ENCODE measurements at places on chromosomes 12 and 14.
A peak's percentile ranks its signal among the peaks of the same experiment; 100 is the strongest.

DNA sequence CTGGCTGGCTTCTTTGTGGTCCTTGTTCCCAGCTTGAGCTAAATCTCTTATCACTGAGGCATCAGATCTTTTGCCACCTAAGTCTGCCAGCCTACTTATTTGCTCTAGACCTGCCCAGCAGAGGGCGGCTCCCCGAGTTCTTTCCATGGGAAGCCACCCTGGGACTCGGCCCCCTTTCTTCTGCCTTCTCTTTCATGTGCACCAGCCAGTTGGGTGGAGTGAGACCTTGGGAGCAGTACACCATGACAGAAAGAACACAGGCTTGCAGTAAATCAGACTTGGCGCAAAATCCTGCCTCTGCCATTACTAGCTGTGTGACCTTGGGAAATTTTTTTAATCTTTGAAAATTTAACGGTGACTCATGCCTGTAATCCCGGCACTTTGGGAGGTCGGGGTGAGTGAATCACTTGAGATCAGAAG, 7.4 kb downstream of the SMAGP start:
- DNase-seq = peak; percentile 57

GRCh38 chr14:68775614-68776126, 17.2 kb downstream of the ZFP36L1 start:
- DNase-seq = no peak

DNA sequence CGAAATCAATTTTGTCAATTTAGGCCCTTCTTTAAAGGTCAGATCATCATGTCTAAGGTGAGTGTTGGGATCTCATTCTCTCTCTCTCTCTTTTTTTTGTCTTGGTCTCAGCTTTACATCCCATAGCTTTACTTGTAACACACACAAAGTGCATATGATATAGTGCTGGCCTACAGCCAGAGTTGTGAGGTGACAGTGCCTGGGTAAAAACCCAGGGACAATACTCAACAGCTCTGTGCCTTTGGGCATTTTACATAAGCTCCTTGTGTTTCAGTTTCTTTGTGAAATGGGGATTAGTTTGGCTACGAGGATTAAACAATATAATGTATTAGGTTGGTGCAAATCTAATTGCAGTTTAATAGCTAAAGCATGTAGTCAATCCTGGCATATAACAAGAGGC, 40.2 kb downstream of the GRIP1 start:
- no peak for DNase-seq

GRCh38 chr12:6582196-6582595, 14.1 kb upstream of the NOP2 start:
- no peak for DNase-seq

DNA sequence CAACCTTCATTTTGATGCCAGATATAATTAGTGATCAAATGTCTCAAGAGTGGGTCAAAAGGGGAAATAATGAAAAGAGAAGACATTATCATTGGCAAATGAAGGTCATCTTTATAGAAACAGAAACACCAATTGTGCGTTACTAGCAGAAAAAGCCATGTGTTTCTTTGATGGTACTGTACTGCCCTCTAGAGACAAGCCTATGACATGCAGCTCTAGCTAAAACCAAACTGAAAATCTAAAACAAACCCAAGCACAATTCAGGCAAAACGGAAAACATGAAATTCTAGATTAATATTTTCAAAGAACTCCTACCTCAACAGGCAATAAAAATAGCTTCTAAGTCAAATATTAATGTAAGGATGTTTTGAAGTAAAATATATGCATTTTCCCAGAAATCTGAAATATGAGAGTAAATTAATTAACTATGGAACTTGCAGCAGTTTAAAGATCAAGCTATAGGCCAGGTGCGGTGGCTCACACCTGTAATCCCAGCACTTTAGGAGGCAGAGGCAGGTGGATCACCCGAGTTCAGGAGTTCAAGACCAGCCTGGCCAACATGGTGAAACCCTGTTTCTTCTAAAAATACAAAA, 115.4 kb downstream of the KLHL28 start:
- no peak for DNase-seq

GRCh38 chr12:106865683-106866082, 90.0 kb upstream of the TMEM263 start:
- DNase-seq = no peak

GRCh38 chr14:59534361-59534987, 42.1 kb downstream of the CCDC175 start:
- no peak for DNase-seq

DNA sequence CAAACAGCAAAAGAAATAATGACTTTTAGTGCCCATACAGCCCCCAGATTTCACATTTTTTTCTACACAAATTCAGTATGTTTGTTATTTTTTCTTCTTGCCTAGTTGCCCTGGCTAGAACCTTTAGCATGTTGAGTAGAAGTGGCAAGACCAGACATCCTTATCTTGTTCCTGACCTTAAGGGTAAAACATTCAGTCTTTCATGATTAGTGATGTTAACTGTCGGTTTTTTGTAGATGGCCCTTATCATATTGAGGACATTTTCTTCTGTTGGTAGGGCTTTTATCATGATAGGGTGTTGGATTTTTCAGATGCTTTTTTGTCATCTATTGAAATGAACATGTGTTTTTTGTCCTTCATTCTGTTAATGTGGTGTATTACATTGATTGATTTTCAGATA, 17.1 kb downstream of the IRAK3 start:
- DNase-seq = no peak

GRCh38 chr14:81235096-81235495, 14.3 kb upstream of the GTF2A1 start:
- DNase-seq = no peak

- DNase-seq = no peak
Observed at GRCh38 chr12:86435053-86435452, 178.9 kb upstream of the MGAT4C start.

DNA sequence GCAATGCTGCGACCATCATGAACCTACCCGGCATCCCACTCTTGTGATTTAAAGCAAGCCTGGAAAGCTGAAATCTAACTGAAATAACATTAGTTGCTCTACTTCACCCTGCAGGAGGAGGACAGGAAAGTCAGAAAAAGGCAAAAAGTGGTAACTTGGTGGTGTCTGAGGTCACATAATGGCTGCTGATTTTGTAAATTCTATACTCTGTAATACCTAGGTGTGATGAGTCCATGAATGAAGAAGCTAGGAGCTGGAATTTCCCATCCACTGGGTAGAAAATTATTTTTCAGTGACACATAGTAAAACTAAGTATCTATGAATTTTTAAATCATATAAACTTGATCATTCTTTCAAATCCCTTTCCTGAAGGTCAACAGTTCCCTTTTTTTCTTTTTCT, 183.8 kb downstream of the FOXN3 start:
- no peak for DNase-seq

- no peak for DNase-seq
Observed at GRCh38 chr14:70696026-70696425, 54.3 kb downstream of the TTC9 start.

- DNase-seq = no peak
Observed at GRCh38 chr12:6053541-6053940, 70.9 kb downstream of the VWF start.

DNA sequence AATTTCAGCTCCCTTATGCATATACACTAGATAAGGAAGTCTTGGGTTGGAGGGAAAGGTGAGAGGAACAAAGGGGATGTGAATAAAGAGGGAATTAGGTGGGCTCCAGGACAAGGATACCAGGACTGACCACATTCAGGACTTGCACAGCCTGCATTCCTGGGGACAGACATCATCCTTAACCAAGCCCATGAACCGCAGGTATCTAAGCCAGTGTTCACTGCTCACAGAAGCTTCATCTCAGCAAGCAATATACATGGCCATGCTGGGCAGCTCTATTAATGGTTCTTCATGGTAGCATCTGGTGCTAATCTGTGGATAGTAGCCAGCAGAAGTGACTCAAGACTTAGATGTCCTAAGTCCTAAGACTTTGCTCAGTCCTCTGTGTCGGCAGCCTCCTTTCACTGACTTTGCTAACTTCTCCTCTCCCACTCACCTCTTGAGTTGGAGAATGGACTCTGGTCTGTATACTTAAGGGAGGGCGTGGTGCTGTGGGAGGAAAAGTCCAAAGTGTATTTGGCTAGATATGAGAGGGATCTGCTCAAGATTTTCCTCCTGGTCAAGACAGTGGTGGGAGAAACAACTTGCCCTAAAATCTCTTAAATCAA, 136.1 kb downstream of the ASCL1 start:
- no peak for DNase-seq

GRCh38 chr12:53754633-53755264, 3.0 kb upstream of the CISTR start:
- no peak for DNase-seq

GRCh38 chr12:46100551-46101484, 110.4 kb upstream of the SCAF11 start:
- no peak for DNase-seq

DNA sequence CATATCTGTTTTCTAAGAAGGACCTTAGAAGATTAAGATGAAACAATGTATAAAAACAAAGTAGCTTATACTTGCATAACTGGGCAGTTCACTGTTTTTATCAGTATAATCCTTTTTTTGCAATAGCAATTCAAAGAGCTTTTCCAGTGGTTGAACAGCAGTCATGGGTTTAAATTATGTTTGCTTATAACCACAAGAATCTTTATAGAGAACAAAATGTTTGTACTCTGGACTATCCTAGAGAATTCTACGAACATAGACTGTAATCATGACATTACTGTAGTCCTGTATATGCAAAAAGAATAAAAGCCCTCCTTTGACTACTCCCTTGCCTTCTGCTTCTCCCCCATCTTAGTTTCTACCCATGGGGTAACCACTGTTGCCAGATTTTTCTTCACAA, 5.7 kb downstream of the FAM177A1 start:
- no peak for DNase-seq

DNA sequence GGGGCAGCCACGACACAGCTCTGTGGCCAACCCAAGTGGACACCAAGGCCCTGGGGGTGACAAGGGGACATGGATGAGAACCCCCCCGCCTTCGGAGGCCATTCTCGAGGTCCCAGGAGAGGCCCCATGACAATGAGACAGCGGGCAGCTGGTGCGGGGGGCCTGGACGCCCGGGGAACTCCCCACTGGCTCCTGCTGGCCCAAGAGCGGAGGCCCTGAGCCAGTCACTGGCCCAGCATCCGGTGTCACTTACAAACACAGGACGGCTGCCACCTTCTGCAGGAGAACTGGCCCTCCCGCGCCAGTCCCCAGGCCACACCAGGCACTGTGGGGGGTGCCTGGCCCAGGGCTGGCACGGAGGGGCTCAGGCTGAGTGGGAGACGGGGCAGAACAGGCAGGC, 51.4 kb downstream of the NCOR2 start:
- DNase-seq = no peak

- DNase-seq = peak; percentile 88
Observed at GRCh38 chr12:121240484-121241101, 30.7 kb downstream of the P2RX4 start.

GRCh38 chr12:96749999-96750398, 157.1 kb upstream of the NEDD1 start:
- DNase-seq = no peak

DNA sequence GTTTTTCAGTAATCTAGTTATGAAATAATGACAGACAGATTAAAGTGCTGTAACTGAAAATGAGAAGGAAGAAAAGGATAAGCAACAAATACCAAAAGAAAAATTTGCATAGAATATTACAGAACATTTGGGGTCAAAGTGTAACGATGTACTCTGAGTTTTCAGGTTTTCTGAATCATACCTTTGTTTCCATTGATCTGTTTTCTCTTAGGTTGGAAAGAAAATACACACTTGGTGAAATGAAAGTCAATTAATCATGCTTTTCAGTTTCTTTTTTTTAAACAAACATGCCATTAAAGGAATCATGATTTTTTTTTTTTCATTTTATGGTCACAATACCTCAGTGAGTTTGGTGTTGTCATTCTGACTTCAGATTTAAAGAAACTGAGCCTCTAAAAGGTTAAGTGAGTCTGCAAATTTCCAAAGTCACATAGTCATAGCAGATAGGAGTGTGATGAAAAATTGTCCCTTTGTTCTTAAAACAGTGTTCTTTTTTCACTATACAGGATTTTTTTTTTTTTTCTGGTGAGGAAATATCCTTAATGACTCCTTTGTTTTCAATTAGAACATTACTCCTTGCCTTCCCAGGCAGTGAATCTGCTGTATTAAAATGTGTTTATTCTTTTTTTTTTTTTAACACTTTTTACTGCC, 35.9 kb upstream of the PZP start:
- no peak for DNase-seq

DNA sequence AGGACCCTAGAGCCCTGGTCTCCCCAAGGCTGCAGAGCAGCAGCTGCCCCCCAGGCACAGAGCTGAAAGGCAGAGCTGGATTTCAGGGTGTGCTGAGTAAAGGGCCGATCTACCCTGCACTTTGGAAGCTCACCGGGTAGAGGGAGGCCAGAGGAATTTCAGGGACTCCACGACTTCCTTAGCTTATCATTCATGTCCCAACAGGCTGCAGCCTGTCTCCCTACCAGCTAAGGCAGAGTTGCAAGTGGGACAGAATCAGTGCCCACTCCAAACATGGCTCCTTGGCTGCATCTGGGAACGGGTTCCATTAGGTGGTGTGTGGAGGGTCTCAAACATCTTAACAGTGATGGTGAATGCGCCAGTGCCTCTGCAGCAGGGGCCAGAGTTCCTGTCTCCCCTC, 27.5 kb downstream of the MMAB start:
- no peak for DNase-seq

- peak; percentile 20 for DNase-seq
Observed at GRCh38 chr12:4763549-4763948, 43.3 kb downstream of the GALNT8 start.

DNA sequence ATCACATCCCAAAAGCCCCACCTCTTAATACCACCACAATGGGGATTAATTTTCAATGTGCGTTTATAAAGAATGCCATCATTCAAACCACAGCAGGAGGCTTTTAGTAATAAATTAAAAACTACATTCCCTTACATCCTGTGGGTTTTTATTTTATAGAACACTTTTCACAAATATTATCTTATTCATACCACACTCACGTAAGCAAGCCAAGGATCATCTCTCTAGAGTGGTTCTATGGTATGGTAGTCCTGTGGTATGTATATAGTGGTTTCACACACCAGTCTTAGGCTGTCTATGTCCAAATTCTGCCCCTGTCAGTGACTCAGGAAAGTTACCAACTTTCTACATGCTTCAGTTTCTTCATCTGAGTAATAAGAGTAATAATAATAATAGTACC, 100.2 kb downstream of the GALC start:
- no peak for DNase-seq

DNA sequence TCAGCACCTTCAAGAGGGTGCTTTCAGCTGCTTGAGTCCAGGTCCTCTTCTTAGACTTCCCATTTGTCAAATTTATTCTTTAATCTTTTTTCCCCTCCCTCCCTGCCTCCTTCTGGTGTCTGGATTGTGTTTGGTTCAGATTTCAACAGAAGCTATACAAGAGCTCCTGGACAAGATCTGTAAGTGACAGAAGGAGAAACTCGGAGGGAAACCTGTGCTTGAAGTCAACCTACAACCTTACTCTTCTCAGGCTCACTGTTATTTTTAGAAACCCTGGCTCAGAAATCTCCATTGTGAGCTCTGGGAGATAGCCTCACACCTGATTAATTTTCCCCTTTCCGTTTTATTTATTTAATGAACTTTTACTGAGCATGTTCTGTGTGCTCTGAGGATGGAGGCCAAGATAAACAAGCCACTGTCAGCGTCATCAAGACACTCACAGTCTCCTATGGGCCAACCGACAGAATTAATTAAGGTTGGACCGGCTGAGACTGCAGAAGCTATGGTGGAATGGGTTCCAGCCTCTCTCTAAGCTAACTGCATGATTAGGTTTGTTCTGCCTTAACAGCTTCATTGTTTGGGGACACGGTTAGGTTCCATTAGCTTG, 13.5 kb downstream of the PDE1B start:
- no peak for DNase-seq

- no peak for DNase-seq
Observed at GRCh38 chr12:49843876-49844437, 1.1 kb upstream of the BCDIN3D start.
